ENCODE measurements at places on chromosomes 3 and 15.

GRCh38 chr15:94522125-94522524, 290.8 kb downstream of the MCTP2 start:
- no peak for DNase-seq

- DNase-seq: no peak
Observed at GRCh38 chr15:62834686-62835329, 207.7 kb upstream of the TPM1 start.

GRCh38 chr15:42367041-42367440, 7.7 kb downstream of the CAPN3 start:
- DNase-seq: no peak

DNA sequence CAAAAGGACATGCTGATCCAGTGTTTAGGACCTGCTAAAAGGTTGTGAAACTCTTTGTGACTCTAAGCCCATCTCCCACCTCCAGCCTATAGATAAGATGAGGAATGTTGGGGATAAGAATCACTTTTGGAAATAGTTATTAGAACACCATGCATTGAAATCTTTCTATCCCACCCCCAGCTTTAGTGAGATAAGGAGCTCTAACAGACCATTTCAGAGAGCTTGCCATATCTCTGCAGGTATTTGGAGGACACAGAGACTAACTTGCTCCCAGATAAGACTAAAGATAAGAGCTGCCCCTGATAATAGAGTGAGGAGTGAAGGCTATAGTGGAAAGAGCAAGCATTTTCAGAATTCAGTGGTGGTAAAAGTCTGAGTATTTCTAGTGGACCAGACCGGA, 53.1 kb upstream of the GNB4 start:
- DNase-seq: no peak

DNA sequence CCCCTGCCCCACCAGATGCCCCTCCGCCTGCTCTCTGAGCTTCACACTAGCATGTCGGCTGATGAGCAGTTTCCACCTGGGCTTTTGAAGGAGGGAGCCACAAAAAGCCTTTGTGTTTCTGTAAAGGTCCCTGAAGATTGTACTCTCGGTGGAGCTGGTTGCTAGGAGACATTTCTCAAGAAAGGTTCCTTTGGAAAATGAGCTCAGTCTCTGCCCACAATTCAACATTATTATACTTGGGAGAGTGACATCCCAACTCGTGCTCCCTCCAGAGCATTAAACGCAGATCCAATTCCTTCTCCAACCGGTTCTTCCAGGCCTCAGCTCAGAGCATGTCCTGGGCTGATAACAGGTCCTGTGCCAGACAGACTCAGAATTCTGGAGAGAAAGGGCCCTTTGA, 26.8 kb upstream of the FAM107A start:
- no peak for DNase-seq

GRCh38 chr3:54259636-54260035, 137.3 kb downstream of the CACNA2D3 start:
- DNase-seq: no peak

DNA sequence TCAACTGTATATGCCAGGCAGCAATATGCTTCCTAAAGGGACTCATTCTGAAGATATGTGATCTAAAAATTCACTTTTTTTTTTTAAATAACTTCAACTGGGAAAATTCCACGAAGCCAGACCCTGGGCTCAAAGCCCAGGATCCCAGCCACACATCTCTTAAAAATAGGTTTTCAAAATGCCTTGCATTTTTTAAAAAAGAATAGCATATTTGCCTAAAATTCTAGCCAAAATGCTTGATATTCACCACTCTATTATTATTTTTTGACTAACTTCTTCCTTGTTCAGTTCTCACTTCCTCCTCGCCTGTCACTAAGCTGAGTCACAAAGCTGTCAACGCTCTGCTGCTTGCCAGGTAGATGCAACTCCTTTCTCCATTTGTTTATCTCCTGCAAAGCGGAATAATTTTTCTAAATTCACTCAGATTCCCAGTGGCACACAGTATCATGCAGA, 28.0 kb upstream of the VGLL4 start:
- DNase-seq: peak; percentile 26
